Activated CD8-positive, alpha-beta memory T cell treated with anti-CD3 and anti-CD28 coated beads for 1 hour (primary cell): ENCODE measurements at places on chromosomes 4 and X.

DNA sequence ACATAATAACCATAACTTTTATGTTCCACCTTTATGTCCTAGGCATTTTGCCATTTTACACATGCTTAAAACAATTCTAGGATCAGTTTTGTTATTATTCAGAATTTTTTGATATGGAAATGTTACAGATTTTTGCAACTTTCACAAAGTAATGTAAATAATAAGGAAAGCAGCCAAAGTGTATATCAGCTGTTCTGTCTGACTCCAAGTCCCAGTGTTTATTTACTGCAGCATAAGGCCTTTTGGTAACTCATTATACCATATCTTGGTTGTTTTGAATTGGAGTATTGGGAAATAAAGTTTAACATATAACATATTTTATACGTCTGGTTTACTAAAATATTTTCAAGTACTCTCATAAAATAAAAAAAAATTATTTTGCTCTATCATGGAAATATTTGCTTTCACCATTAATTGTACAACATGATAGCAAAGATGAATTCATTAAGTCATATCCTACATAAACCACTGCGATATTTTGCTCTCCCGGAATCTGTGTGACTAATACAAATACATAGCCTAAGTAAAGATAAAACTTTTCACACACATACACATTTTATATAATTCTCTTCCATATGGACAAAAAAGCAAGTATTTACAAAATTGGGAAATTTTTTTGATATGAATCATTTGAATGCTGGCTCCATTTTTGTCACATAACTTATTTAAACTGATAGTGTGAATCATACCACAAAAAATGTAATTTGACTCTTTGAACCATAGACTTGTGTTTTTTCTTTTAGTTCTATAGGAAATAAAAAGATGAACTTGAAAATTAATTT, 399.0 kb downstream of the PABPC4L start:
- DNase-seq: no peak

DNA sequence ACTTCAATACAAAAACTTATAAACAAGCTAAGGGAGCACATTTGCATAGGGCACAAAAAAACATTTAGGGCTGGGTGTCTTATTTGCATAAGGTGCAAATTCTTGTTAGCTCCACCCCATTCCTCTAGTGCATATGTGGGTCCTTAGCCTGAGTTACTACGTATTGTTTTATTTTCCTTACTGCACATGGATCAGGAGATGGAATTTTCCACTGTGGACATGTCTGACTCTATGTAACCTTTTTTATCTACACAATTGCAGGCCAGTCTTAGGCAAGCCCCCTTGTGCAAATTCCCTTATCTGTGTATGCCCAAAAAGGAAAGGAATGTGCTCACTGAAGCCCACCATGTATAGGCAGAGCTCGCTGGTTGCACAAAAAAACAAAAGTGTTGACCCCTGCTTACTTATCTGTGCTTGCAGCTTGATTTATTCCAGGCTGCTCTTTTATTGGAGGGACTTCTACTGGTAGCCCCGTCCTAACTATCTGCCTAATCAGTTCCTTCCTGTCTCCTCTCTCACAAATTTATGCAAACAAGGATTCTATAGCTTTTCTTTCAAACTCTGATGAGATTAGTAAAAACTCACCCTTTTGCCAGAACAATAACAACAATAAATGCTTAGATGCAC, 359.0 kb upstream of the MAGEB16 start:
- no peak for DNase-seq

GRCh38 chr4:189121336-189121735, 819.3 kb upstream of the FRG1 start:
- DNase-seq: no peak

DNA sequence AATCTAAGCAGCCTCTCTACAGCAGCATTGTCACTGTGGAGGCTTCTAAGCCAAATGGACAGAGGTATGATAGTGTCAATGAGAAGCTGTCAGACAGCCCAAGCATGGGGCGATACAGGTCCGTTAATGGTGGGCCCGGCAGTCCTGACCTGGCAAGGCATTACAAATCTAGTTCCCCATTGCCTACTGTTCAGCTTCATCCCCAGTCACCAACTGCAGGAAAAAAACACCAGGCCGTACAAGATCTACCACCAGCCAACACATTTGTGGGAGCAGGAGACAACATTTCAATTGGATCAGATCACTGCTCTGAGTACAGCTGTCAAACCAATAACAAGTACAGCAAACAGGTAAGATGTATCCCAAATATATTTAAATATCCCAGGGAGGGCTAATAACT, 4.1 kb downstream of the PCDH7 start:
- DNase-seq: no peak

- DNase-seq: no peak
These were observed 510.1 kb upstream of the AADAT start for GRCh38 chr4:170599894-170600293.

DNA sequence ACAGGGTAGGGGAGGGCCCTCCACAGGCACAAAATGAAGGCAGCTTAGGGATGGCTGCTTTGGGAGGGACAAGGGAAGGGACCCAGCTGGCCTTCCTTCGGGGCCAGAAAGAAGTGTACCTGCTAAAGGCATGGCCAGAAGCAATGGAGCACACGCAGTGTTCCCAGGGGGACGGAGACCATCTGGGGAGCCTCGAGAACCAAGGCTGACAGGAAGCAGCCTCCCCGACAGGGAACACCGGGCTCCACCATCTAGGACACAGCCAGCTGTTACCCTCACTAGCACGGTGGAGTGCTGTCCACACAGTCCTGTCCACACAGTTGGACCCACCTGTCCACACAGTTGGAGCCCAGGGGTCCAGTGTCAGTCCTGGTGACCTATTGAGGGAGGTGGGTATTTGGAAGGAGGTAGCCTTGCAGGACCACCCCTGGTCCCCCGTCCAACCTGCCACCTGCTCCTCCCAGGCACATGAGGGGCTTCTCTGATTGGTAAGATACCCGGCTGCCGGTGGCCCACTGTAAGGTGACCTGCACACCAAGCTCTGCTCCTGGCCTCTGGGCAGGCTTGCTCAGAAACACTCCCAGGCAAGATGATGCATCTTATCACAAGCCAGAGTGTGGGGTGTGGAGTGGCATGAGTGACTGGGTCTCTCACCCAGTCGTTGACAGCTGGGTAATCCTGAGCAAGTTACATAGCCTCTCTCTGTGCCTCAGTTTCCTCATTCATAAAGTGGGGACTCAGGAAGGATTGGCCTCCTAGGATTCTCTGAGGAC, 20.5 kb upstream of the AFAP1 start:
- DNase-seq: no peak

GRCh38 chrX:111402344-111402743, 9.6 kb downstream of the DCX start:
- no peak for DNase-seq
